ENCODE measurements at places on chromosomes 2 and 18.

- no peak for DNase-seq
These were observed 501.7 kb upstream of the TCF4 start for GRCh38 chr18:56089612-56090258.

- no peak for DNase-seq
These were observed 72.2 kb upstream of the MFF start for GRCh38 chr2:227252831-227253230.

DNA sequence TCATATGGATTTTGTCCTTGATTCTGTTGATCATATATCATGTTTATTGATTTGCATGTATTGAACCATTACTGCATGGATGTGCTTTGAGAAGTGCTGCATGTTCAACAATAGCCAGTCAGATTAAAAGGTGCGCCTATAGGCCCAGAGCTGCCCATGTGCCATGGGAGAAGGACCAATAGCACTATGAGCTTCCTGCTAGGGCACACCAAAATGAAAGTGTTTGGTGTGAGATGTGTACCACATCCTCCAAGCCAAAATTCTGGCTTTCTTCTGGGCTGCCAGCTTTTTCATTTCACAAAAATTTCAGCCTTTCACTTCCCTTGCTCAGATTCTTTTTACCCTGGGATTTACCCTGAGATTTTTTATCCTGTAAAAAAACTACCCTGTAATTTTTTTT, 34.8 kb upstream of the MMADHC start:
- DNase-seq = no peak

- no peak for DNase-seq
These were observed 29.2 kb upstream of the ATP6V1B1 start for GRCh38 chr2:70906439-70907005.

DNA sequence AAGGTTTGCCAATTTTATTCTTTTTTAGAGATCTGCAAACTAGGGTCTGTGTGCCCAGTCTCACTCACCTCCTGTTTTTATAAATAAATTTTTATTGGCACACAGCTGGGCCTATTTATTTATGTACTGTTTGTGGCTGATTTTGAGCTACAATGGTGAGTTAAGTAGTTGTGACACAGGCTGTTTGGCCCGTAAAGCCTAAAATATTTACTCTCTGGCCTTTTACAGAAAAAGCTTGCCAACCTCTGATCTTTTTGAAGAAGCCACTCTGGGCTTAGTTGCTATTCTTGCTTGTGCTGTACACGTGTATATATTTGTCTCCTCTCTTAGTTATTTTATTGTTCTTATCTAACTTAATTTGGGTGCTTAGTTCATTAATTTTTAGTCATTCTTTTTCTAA, 14.5 kb downstream of the NAB1 start:
- DNase-seq = no peak

GRCh38 chr2:126244937-126245336, 411.0 kb upstream of the GYPC start:
- DNase-seq = no peak

DNA sequence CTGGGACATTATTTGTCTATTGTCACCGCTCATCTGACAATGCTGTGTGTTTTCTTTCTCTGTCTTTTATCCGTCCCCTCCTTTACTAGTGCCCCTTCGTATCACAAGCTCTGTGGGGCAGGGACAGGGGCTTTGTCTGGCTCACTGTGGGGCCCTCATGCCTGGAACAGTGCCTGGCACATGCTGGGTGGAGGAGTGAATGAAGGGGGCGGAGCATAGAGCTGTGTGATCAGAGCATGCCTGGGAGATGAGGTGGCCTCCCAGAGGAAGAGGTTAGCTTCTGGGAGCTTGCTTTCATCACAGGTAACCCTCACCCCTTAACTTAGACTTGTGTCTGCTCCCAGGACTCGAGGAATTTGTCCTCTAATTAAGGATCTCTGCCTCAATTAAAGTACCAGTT, 16.4 kb downstream of the MTCL1 start:
- no peak for DNase-seq

DNA sequence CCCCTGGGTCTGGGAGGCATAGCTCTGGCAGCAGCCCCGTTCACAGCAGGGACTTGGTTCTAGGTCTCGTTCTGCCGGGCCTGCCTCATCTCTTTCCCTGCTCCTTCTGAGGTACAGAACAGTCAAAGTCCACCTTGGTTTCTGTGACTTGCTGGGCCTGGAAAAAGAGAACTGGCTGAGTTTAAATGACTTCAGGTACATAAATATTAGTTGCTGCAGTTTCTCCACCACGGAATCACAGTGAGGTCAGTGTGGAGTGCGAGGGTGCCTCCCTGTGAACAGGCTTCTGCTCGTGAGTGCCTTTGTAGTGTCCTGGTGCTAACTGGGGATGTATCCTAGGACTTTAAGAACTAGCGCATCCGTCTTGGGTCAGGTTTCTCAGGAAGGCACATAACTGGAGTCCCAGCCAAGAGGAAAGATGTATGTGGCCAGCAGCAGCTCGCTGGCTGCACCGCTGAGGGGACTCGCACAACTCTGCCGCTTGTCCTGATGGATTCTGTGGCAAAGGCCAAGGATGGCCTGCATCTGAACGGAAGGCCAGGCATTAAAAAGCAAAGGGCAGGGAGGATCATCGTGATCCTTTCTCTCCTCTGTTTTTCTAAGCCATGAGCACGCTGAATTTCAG, 188.6 kb downstream of the SH3RF3 start:
- no peak for DNase-seq

- no peak for DNase-seq
These were observed 1.5 kb upstream of the WNT6 start for GRCh38 chr2:218858138-218858445.

DNA sequence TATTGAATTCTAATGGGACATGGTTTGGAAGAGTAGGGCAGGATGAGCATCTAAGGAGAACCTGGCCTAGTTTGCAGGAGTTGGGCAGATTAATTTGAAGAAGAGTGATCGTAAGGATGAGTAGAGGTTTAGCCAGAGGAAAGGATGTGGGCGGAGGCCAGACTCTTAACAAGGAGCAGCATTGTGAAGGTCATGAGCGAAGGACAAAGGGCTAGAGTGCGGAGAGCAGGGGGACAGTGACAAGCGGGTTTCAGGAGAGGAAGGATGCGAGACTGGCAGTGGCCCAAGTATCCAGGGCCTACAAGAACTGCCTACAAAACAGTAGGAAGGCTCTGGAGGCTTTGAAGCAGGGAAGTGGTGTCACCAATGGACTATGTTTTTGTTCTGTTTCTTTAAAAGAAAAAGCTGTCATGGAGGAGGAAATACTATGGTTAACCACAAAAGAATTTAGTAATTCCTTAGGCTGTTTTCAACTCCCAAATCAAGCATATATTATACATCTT, 20.1 kb downstream of the SLC66A3 start:
- DNase-seq = peak; percentile 10
